ENCODE measurements at places on chromosomes 6 and 20. TPM values are rescaled to one million over a fixed set of nuclear protein-coding genes. Genes with fewer than 3 reads are reported as not detected.

- no peak for DNase-seq
These were observed 627.6 kb downstream of the MMUT start for GRCh38 chr6:48835421-48835958.

The PTK7 gene
- total RNA-seq, result 84.6 TPM

GRCh38 chr6:168670401-168670985 lies 229.5 kb downstream of the SMOC2 start:
- DNase-seq, result no peak

The PTCHD4 gene
- total RNA-seq, result 0.07 TPM

- DNase-seq, result no peak
These were observed 5.1 kb upstream of the EBF4 start for GRCh38 chr20:2687514-2687913.

The RNASET2 gene
- 57.7 TPM for total RNA-seq

The AVP gene
- total RNA-seq, result not detected

DNA sequence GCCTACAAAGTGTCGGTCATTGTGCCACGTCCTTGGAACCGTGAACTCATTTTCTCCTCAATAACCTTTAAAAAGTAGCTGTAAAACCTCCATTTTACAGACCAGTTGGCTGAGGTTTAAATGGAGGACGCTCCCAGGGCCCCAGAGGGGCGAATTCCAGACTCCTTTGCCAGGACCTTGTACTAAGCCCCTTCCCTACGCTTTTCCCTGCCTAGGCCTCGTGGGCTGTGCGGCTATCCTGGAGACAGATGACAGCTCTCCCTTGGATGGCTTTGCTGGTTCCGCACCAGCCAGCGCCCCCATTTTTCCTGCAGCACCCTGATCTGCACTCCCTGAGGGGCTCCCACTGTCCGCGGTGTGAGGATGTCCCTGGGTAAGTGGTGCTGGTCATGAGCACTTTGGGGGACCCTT lies 12.1 kb upstream of the SNHG17 start:
- no peak for DNase-seq

GRCh38 chr6:40727271-40727670 lies 140.1 kb upstream of the LRFN2 start:
- DNase-seq, result no peak

The SLC17A2 gene
- total RNA-seq, result not detected

DNA sequence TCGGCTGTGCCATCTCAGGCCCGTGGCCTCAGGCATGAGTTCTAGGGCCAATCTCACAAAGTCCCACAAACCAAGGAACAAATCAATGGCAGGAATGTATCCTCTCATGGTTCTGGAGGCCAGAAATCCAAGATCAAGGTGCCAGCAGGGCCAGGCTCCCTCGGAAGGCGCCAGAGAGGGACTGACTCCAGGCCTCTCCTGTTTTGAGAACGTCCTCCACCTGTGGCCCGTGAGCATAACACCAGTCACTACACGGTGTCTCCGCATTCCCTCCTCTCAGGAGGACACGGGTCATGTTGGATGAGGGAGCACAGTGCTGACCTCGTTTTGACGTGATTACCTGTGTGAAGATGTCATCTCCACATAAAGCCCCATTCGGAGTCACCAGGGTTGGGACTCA lies 45.0 kb upstream of the SMOC2 start:
- no peak for DNase-seq

The SUN5 gene
- not detected for total RNA-seq

- no peak for DNase-seq
These were observed 18.0 kb upstream of the CSNK2A1 start for GRCh38 chr20:561437-562231.

- no peak for DNase-seq
These were observed 425.1 kb downstream of the FOXA2 start for GRCh38 chr20:22159276-22159675.

DNA sequence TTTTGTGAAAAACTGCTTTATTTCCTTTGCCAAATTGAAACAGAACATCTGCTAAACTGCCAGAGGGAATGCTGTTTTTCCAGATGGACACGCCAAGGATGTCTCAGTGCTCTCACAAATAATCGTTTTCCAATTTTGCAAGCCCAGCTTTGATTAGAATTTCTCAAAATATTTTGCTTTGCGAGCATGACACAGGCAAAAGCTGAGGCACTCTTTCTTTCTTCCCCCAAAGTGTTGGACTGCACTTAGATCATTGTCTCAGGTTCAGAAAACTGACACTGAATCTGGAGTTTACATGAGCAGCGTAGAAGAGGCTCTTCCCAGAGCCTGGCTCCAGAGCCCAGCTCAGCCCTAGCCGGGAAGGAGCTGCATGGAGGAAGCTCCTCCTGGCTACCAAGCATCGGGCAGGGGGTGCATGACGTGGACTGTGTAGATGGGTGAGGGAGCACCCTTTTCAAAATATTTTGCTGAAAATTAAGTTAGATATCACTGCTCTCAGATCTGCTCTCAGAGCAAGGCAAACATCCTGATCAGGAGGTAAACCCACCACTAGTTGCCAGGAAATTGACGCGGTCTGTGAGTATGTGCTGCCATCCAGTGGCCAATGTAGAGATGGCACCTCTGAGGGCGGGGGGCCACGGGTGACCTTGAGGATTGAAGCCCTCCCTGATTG lies 107.5 kb downstream of the SLC22A3 start:
- DNase-seq, result no peak

The FABP7 gene
- not detected for total RNA-seq

GRCh38 chr6:23202207-23202606 lies 632.8 kb downstream of the HDGFL1 start:
- DNase-seq, result no peak

DNA sequence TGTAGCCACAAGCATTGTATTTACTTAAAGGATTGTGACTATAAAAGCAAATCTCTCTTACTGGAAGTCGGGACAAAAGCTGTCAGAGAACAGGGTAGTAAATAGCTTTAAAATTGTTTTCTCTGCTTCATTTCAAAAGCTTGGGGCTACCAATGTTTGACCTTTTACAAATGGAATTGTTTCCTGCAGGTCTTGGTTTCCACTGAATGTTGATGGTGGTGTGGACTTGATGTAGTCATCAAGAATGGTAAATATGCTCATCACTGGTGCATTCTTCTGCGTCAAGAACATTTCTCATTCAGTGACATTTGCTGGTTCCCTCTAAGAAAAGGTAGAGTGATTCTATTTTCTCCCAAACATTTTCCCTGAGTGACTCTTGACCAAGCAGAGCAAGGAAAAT lies 435.4 kb upstream of the KHDRBS2 start:
- DNase-seq, result no peak

The RGS17 gene
- total RNA-seq, result 8.0 TPM

DNA sequence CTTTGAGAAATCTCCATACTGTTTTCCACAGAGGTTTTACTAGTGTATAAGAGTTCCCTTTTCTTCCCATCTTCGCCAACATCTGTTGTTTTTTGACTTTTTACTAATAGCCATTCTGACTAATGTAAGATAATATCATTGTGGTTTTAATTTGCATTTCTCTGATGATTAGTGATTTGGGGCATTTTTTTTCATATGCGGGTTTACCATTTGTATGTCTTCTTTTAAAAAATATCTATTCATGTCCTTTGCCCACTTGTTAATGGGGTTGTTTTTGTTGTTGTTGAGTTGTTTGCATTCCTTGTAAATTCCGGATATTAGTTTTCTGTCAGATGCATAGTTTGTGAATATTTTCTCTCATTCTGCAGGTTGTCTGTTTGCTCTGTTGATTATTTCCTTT lies 167.1 kb downstream of the PRL start:
- no peak for DNase-seq

The PLCB1 gene
- 2.2 TPM for total RNA-seq

DNA sequence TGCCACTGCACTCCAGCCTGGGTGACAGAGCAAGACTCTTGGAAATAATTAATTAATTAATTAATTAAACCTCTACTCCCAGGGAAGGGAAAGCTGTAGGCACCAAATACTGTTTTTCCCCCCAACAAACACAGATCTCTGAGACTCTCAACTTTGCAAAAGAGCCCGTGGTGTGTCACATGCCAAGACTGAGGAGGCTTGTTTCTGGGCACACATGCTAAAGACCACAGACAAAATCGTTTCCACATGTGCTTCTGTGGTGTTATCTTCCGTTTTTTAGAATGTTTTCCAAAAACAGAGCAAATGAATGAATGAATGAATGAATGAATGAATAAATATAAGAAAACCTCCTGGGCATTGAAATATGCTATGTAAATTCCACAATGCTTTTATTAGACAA lies 55.6 kb upstream of the ATXN1 start:
- no peak for DNase-seq

DNA sequence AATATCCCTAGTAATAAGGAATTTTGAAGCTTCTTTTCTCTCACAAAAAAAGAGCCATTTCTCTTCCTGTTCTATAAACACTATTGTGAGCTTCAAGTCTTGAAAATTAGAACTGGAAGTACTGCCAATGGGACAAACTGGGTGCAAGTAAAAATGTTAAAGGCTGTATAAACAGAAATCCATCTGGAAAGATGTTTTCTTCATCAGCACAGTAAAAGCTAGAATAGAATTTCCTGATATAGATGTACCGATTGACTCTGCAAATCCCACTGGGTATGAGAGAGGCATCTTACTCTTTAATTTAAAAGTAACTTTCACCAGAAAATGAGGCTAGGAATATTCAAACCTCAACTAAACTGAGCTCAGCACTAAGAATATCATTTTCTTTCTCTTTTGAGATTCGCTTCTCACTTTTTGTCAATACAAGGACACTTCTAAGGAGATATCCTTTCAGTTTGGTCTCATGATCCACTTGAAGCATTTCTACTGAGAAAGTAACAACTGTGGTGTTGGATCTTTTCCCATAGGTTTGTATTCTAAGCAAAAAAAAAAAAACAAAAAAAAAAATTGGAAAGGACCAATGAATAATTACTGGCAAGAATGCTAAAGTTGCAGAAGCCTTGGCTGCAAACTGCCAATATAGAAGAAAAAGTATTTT lies 169.0 kb upstream of the PRDM1 start:
- no peak for DNase-seq

The DLK2 gene
- 0.12 TPM for total RNA-seq

DNA sequence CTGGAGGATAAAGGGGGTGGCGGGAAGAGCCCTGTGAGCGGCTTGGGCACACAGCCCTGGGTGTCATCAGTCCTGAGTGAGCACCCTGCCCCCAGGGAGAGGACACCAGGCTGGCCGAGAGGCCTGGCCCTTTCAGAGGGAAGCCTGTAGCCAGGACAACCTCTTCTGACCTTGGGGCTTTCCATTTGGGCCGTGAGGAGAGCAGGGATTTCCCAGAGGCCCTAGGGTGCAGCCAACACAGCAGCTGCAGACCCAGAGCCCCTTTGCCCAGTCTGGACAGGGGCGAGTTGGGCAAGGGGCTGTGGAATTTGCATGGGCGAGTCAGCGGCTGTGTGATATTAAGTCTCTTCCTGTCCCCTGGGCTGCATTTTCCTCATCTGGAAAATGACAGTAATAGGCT lies 6.3 kb downstream of the MAP1LC3A start:
- DNase-seq, result no peak

The ALDH8A1 gene
- 0.14 TPM for total RNA-seq

The BPIFB2 gene
- not detected for total RNA-seq

DNA sequence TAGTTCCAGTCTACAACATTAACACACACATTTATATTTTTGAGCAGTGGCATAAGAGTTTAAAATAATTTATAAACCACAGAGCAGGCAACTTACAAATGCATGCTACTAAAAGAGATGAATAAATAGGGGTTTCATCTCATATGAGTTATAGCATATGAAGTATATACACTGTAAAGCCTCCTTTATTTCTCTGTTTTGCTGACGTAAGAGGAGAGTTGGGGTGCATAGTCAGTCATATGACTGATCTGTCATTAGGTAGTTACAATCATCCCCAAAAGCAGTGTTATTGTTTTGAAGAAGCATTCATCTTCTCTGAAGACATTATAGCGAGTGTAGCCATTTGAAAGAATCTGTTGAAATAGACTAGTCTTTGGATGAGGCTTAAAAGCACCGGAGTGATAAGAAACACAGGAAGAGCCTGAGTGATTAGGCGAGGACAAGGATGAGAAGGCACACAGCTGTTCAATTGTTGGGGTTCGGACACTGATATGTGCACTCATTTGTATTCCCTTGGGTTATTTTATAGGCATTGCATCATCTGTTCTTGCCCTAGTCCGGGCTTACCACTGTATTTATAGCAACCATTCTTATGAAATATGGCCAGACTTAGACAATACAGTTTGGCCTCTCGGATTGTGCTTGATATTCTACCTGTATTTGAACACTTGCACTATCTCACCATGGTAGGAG lies 325.7 kb downstream of the SAMD5 start:
- no peak for DNase-seq

DNA sequence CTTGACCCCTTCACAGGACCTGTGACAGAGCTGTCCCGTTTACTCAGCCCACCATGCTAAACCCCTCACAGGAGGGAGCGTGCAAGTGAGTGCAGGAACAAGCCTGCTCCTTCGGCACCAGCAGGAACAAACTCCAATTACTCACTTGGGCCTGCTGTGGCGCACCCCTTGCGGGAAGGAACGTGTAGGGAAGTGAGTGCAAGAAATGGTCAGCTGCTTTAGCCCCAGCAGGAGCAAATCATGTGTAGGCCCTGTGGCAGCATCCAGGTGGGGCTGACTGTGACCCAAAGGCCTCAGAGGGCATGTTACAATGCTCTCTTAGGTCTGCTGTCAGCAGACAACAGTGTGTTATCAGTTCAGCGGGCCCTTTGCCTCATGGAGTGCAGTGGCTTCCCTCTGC lies 574.4 kb downstream of the PRKN start:
- no peak for DNase-seq

GRCh38 chr6:26142026-26142425 lies 54.8 kb downstream of the HFE start:
- DNase-seq, result no peak

GRCh38 chr6:126388104-126388598 lies 48.2 kb downstream of the CENPW start:
- DNase-seq, result no peak

GRCh38 chr20:38585404-38586180 lies 4.6 kb downstream of the ADIG start:
- DNase-seq, result peak; percentile 22

The CEP85L gene
- 2.2 TPM for total RNA-seq

DNA sequence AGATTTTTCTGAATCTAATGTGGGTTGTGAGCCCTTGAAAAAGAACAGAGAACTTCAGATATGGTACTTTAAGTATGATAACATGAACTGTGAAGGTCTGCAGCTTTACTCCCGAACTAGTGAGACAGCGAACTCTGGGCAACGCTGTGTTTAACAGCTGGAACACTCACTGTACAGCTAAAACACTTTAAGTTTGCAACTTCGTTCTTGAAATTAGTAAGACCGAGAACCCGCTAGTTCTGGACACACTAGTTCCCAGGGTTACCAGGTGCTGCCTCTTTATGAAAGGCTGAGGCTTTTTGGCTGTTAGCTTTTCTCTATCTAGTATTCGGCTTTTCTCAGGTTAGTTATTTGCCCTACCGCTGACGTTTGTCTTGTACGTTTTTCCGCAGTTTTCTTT lies 52.9 kb downstream of the RIOK1 start:
- no peak for DNase-seq

DNA sequence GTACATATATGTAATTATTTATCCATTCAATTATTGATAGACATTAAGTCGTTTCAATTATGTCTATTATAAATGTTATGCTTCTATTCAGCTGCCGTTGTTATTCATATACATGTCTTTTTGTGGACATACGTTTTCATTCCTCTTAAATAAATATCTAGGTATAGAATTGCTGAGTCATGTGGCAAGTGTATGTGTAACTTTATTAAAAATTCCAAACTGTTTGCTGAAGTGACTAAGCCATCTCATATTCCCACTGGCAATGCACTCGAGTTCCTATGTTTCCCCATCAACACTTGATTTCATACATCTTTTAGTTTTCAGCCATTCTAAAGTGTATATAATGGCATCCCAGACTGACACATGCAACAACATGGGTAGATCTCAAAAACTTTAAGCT lies 739.7 kb upstream of the POU3F2 start:
- DNase-seq, result no peak

Data from epithelial cell of proximal tubule (primary cell).